ENCODE measurements at places on chromosomes 3 and 15. TPM values are rescaled to one million over a fixed set of nuclear protein-coding genes. Genes with fewer than 3 reads are reported as not detected.

DNA sequence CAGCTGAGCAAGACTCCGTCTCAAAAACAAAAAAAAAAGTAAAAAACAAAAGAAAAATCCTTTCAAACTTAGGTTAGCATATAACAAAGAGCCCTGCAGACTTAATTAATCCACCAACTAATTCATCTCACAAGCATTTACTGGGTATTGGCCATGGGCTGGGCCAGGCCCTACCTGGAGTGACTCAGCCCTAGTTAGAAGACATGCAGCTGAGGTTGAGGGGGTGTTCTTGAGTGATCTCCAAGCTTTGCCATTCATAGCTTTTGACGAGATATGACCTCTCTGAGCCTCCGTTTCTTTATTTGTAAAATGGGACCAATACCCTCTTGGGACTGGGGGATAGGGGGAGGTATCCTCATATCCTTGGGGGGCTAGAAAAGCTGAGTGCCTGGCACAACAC, 7.8 kb downstream of the FBXL22 start:
- DNase-seq, result no peak

DNA sequence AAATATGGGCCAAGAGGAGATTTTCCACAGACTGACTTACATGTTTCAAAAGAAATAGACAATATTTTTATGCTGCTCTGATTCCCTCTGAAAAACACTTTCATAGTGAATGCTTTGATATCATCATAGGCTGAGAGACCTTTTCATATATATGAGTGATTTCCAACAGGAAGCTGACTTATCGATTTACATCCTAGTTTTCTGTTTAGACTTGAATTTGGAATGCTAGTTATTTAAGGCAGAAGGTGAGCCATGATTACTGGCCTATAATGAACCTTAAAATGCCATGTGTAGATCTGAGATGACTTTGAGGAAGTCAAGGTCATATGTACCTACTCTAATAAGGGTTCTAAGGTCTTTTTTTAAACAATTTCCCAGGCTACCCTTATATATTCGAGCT, 1126.1 kb downstream of the ROBO1 start:
- no peak for DNase-seq

DNA sequence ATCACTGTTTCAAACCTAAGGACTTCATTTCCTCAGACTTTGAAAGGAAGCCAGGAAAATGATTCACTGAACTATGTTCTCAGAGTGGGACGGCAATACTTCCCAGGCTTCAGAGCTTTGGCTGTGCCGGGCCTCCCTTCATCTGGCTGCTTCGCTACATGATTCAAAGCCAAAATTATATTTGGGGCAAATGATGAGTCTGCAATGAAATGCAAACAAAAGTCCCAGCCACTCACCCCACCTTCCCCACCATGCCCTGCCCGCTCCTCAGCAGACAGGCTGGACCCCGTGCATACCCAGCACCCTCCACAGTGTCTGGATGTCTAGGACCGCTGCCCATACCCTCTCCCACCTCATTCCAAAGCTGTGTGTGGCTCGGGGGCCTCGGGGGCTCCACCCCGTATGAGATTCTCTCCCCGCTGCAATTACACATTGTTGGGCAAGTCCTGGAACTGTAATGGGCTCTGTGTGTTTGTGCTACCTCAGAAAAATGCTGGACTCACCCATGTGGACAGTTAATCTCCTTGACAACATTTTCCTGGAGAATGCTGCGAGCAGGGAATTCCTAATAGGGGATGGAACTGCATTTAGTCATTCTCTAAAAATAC, 32.2 kb downstream of the ATP10A start:
- peak; percentile 82 for DNase-seq

GRCh38 chr3:112514527-112515128, 15.4 kb upstream of the BTLA start:
- DNase-seq, result no peak

DNA sequence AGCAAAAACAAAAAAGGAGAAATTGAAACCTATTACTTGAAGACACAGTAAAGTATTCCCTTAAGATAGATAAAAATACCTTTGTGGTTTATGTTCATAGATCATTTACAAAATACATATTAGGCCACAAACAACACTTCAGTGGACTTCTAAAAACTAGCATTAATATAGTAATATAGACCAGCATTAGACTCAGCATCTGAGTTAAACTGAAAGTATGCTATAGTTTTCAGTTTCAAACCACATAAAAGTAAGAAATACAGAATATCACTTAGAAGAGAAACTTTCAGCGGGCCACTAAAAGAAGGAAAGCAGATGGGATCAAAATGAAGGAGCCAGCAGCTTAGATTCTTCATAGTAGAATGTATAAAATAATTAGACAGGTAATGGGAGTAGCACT, 86.6 kb downstream of the MSL2 start:
- DNase-seq, result no peak

DNA sequence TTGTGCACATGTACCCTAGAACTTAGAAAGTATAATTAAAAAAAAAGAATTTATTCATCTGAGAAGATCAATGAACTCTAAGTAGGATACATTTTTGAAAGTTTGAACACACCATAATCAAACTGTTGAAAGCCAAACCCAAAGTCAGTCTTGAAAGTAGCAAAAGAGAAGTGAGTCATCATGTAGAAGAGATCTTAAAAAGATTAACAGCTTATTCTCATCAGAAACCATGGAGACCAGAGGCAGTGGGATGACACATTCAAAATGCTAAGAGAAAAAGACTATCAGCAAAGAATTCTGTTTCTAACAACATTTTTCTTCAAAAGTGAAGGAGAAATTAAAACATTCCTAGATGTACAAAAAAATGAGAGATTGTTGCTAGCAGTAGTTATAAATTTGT, 60.7 kb downstream of the TIMP4 start:
- DNase-seq, result no peak

- no peak for DNase-seq
These were observed 438 bp upstream of the SLC49A4 start for GRCh38 chr3:122794483-122794778.

The TMEM207 gene
- polyA plus RNA-seq, result not detected

The BTLA gene
- polyA plus RNA-seq, result 0.36 TPM

Data from hindlimb muscle (tissue), 1 donor.